Body of pancreas (tissue), 4 donors: ENCODE measurements at places on chromosomes 7 and 10.

- H3K27me3 ChIP-seq: no peaks in the 10 kb centered on the region
- H3K4me3 ChIP-seq: no peak overlapping the region
- DNase-seq: no peak
These were observed 46.5 kb downstream of the INPP5F start for GRCh38 chr10:119772334-119772733.

DNA sequence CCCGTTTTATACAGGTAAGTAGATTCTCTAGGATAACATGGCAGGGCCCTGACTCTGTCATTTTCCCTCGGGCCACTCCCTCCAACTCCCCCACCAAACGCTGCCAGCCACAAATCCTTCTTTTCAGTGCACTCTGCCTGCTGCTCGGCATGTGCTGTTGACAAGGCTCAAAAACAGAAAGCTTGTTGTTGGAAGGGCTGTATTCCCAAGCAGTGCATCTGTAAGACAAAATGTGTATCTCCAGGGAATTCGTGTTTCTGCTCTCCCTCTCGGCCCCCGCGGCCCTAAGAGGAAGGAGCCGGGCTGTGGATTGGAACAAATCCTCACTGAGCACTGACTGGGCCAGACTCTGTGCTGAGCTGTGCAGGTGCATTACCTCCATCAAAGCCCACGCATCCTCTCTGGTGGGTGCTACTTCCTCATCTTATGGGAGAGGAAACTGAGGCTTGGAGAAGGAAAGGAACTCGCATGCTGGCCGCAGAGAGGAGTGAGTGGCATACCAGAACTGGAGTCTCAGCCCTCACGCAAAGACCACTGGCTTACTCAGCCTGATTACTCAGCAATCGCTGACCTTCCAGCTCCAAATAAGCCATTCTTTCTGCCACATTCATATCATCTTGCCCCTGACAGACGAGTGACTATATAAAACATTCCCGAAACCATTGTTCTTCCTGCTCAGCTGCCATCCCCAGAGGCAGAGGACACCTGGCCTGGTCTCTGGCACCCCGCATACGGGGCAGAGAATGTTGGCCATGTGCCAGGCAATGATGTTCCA is 33.5 kb upstream of the ENO4 start:
- H3K4me1 ChIP-seq: no peaks in the 10 kb centered on the region
- no peaks in the 10 kb centered on the region for H3K36me3 ChIP-seq
- H3K27me3 ChIP-seq: no peaks in the 10 kb centered on the region
- no peak for DNase-seq
- no peak overlapping the region for H3K4me3 ChIP-seq
- no peak overlapping the region for H3K27ac ChIP-seq

DNA sequence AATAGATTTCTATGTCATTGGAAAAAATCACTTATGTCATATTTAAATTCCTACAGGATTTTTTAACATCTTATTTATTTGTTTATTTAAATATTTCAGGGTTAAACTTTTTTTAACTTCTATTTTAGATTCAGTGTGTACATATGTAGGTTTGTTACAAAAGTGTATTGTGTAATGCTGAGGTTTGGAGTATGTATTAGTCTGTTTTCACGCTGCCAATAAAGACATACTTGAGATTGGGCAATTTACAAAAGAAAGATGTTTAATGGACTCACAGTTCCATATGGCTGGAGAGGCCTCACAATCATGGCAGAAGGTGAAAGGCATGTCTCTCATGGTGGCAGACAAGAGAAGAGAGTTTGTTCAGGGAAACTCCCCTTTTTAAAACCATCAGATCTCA is 65.4 kb downstream of the MGAM2 start:
- no peaks in the 10 kb centered on the region for H3K27me3 ChIP-seq
- H3K4me3 ChIP-seq: no peak overlapping the region
- H3K27ac ChIP-seq: no peak overlapping the region
- H3K36me3 ChIP-seq: peaks cover 6% of the 10 kb centered on the region

DNA sequence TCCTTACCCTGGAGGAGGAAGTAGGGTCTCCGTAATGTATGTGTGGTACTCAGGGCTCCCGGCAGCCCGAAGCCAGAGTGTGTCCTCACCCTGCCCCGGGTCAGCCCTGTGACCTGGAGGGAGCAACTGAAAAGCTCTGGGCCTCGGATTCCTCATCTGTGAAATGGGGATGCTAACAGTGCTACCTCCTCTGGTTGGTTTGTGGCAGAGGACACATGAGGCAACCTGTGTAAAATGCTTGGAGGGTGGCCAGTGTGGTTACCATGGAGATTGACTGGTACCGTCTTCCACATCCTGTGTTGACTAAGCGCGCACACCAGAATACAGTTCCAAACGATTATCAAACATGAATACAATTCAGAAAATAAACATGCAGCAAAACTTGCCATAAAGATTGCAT is 163.8 kb upstream of the KLF6 start:
- H3K36me3 ChIP-seq: no peaks in the 10 kb centered on the region
- H3K4me3 ChIP-seq: no peak overlapping the region
- peak; percentile 54 for DNase-seq
- no peak overlapping the region for H3K27ac ChIP-seq
- no peaks in the 10 kb centered on the region for H3K27me3 ChIP-seq

GRCh38 chr10:5918763-5919162 is 28.7 kb downstream of the FBH1 start:
- H3K4me3 ChIP-seq: no peak overlapping the region
- H3K36me3 ChIP-seq: peaks cover 51% of the 10 kb centered on the region
- no peaks in the 10 kb centered on the region for H3K4me1 ChIP-seq
- DNase-seq: no peak
- no peaks in the 10 kb centered on the region for H3K27me3 ChIP-seq
- no peak overlapping the region for H3K27ac ChIP-seq

DNA sequence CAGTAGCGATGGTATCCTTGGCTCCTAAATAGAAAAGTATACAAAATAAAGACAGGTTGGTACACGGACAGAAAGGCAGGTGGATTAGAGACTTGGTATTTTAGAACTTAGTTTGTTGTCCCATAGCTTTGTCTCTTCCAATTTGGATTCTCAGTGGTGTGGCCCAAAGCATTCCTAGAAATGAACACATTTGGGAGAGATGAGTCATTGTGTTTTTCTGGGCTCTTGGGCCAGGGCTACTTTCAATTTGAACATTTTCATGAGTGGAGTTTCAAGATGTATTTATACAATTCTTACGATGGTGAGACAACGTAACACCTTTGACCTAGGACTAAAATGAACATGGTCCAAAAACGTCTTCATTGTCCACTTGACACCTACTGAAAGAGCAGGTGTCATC is 225.1 kb upstream of the YAE1 start:
- H3K27me3 ChIP-seq: no peaks in the 10 kb centered on the region
- H3K36me3 ChIP-seq: no peaks in the 10 kb centered on the region
- no peak overlapping the region for H3K4me3 ChIP-seq
- no peaks in the 10 kb centered on the region for H3K4me1 ChIP-seq
- H3K27ac ChIP-seq: no peak overlapping the region

DNA sequence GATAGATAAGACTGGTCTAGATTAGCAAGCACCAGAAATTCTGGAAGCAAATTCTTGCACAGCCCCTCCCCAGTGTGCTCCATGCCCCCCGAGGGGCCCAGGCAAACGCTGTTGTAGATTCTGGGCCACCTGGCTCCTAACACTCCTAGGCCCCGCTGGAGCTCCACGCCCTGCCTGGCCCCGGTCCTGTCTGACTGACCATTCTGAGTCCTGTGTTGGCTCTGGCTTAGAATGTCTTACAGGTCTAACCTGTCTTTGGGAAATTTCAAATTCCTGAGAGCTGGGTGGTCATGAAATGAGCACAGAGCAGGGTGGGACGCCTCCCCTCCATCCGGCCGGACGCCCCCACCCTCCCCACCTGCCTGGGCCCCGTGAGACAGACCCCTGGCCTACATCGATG is 12.6 kb upstream of the OPALIN start:
- no peak overlapping the region for H3K27ac ChIP-seq
- H3K4me3 ChIP-seq: no peak overlapping the region
- H3K27me3 ChIP-seq: no peaks in the 10 kb centered on the region
- no peaks in the 10 kb centered on the region for H3K36me3 ChIP-seq

GRCh38 chr7:97418312-97418711 is 300.8 kb downstream of the SDHAF3 start:
- no peaks in the 10 kb centered on the region for H3K4me1 ChIP-seq
- DNase-seq: no peak
- no peaks in the 10 kb centered on the region for H3K36me3 ChIP-seq
- no peak overlapping the region for H3K4me3 ChIP-seq

- no peak for DNase-seq
- peak overlapping the region; percentile 8 for H3K27ac ChIP-seq
- no peak overlapping the region for H3K4me3 ChIP-seq
- H3K27me3 ChIP-seq: no peaks in the 10 kb centered on the region
These were observed 2.6 kb upstream of the PLCE1 start for GRCh38 chr10:93991114-93991513.

GRCh38 chr7:128804484-128804883 is 12.7 kb downstream of the CCDC136 start:
- peaks cover 4% of the 10 kb centered on the region for H3K4me1 ChIP-seq
- H3K27ac ChIP-seq: no peak overlapping the region
- no peaks in the 10 kb centered on the region for H3K36me3 ChIP-seq
- H3K27me3 ChIP-seq: no peaks in the 10 kb centered on the region
- H3K4me3 ChIP-seq: no peak overlapping the region
- no peak for DNase-seq

GRCh38 chr10:123648595-123648994 is 17.6 kb upstream of the GPR26 start:
- H3K4me3 ChIP-seq: no peak overlapping the region
- no peaks in the 10 kb centered on the region for H3K36me3 ChIP-seq
- DNase-seq: no peak
- H3K4me1 ChIP-seq: no peaks in the 10 kb centered on the region
- H3K27ac ChIP-seq: no peak overlapping the region

DNA sequence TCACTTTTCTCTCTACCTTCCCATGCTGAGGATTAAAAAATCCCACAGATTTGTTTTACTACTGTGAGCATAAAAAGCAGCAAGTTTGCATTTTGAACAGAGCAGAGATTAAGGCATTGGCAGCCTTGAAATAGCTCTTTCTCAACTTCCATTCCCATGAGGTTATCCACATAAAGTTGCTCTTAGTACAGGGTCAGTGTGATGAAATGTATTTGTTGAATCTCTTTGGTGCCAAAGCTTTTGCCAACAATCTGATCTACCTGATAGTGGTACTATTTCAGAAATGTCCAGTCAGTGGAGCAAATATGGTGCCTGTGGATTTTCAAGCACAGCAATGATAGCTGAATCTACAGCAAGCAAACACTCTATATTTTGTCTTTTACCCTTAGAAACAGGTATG is 254.8 kb downstream of the INHBA start:
- H3K27ac ChIP-seq: no peak overlapping the region
- H3K4me3 ChIP-seq: no peak overlapping the region
- no peaks in the 10 kb centered on the region for H3K36me3 ChIP-seq
- no peaks in the 10 kb centered on the region for H3K27me3 ChIP-seq
- peaks cover 8% of the 10 kb centered on the region for H3K4me1 ChIP-seq
- DNase-seq: peak; percentile 2

GRCh38 chr10:109875828-109876821 is 47.2 kb downstream of the XPNPEP1 start:
- peaks cover 33% of the 10 kb centered on the region for H3K36me3 ChIP-seq
- H3K4me1 ChIP-seq: peaks cover 17% of the 10 kb centered on the region
- no peak for DNase-seq
- H3K27ac ChIP-seq: peak overlapping the region; percentile 56
- H3K4me3 ChIP-seq: no peak overlapping the region

- H3K4me3 ChIP-seq: no peak overlapping the region
- no peak for DNase-seq
- no peak overlapping the region for H3K27ac ChIP-seq
- H3K4me1 ChIP-seq: peaks cover 14% of the 10 kb centered on the region
These were observed 100.5 kb upstream of the NRP1 start for GRCh38 chr10:33434933-33435332.

- DNase-seq: no peak
- no peaks in the 10 kb centered on the region for H3K4me1 ChIP-seq
- no peak overlapping the region for H3K27ac ChIP-seq
- no peak overlapping the region for H3K4me3 ChIP-seq
- H3K36me3 ChIP-seq: no peaks in the 10 kb centered on the region
- no peaks in the 10 kb centered on the region for H3K27me3 ChIP-seq
These were observed 62.2 kb upstream of the RNF148 start for GRCh38 chr7:122764902-122765301.

- no peak for DNase-seq
- H3K27ac ChIP-seq: no peak overlapping the region
- H3K27me3 ChIP-seq: no peaks in the 10 kb centered on the region
- no peak overlapping the region for H3K4me3 ChIP-seq
- H3K36me3 ChIP-seq: no peaks in the 10 kb centered on the region
These were observed 122.3 kb upstream of the MDFIC start for GRCh38 chr7:114799628-114800028.

DNA sequence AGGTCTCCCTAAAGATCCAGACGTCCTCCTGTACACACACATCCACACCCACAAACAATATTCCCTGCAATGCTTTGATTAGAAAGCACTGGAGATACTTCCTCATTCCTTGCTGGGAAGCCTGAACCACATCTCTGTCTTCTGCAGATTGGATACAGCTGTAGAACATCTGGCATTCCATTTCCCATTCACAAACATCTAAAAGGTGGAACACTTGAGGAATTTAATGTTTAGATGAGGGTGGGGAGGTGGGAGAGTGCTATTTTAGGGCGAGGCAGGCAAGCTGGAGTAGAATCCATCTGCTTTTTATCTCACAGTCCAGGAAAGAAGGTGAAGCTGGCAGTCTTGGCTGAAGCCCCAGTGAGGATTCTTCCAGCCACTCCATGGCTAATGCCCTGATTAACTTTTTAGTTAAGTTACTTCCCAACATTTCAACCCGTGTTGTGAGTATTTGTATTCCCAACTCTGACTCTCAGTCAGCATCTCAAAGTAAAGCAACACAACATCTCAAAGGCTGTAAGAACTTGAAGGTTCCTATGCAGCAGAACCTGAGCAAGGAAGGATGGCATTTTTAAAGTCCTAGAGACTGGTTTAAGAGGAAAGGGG is 46.1 kb downstream of the CYTH3 start:
- peaks cover 4% of the 10 kb centered on the region for H3K4me1 ChIP-seq
- no peak for DNase-seq
- H3K4me3 ChIP-seq: no peak overlapping the region
- no peaks in the 10 kb centered on the region for H3K27me3 ChIP-seq
- H3K36me3 ChIP-seq: no peaks in the 10 kb centered on the region
- no peak overlapping the region for H3K27ac ChIP-seq

DNA sequence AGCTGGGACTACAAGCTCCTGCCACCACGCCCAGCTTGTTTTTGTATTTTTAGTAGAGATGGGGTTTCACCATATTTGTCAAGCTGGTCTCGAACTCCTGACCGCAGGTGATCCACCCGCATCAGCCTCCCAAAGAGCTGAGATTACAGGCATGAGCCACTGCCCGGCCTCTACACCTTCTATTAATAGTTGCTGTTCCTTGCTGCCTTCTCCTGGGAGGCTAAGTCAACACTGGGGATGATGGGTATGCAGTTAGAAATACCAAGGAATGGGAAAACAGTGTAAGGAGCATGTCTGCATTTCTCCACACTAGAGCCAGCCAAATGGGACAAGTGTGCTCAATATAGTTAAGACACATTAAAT is 97.3 kb upstream of the PDLIM1 start:
- no peaks in the 10 kb centered on the region for H3K27me3 ChIP-seq
- no peaks in the 10 kb centered on the region for H3K36me3 ChIP-seq
- no peak overlapping the region for H3K4me3 ChIP-seq
- peak overlapping the region; percentile 50 for H3K27ac ChIP-seq
- peaks cover 35% of the 10 kb centered on the region for H3K4me1 ChIP-seq
- DNase-seq: no peak
